Pancreas (tissue), 10 donors: ENCODE measurements at places on chromosomes 6 and 20. TPM values are rescaled to one million over a fixed set of nuclear protein-coding genes. Genes with fewer than 3 reads are reported as not detected.
A peak's percentile ranks its signal among the peaks of the same experiment; 100 is the strongest.

DNA sequence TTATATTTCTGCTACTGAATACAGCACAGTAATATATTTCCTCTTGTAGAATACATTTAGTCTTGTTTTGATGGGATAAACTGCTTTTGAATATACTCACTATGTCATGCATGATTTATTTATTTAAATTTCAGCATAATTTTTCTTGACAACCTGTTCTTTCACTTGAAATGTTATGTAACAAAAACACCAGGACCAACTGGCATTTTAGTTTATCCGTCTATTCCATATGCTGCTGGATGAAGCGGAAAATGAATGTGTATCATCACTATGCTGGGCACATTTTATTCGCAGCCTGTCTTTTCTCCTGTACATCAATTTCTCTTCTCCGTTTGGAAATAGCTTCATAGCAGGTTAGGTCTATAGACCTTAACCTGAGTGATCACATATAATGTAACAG, 206.8 kb upstream of the PLCB4 start:
- no peak overlapping the region for H3K27ac ChIP-seq
- H3K36me3 ChIP-seq: no peaks in the 10 kb centered on the region
- H3K4me1 ChIP-seq: no peaks in the 10 kb centered on the region
- no peaks in the 10 kb centered on the region for H3K27me3 ChIP-seq
- DNase-seq: no peak

- no peaks in the 10 kb centered on the region for H3K27me3 ChIP-seq
- no peaks in the 10 kb centered on the region for H3K36me3 ChIP-seq
Measured at GRCh38 chr6:33737267-33738026, 9.3 kb downstream of the IP6K3 start.

DNA sequence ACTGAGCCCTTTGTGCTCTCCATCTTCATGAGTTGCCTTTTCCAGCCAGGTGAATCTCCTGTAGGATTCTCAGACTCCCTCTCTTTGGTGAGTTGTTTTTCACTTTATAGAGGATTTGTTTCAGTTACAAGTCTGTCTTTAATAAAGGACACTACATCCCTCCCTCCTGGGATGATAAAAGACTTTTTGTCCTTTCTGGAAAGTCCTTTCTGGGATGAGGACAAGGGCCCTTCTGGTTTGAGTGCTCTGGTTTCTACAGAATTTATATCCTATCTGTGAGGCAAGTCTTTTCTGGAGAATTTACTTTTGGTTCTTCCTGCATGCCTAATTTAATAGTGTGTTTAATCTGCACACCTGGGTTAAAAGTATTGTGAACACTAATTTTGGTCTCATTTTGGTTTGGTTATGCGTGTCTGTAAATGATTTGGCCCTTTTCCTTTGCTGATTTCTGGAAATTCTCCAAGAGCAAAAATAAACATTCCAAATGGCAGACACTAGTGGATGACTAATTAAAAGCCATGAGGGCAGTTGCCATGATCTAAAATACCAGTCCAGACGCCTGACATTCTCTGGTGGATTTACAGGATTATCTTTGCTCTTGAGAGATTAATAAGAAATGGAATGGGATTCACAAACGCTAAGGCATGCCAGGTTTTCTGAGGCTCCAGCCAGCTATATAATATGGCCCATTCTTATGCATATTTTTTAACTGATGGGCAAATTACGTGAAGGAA, 44.8 kb downstream of the TCP11 start:
- no peaks in the 10 kb centered on the region for H3K27me3 ChIP-seq
- no peak overlapping the region for H3K4me3 ChIP-seq
- no peak overlapping the region for H3K27ac ChIP-seq
- H3K36me3 ChIP-seq: no peaks in the 10 kb centered on the region
- DNase-seq: no peak

- no peaks in the 10 kb centered on the region for H3K36me3 ChIP-seq
- H3K4me1 ChIP-seq: no peaks in the 10 kb centered on the region
- no peaks in the 10 kb centered on the region for H3K27me3 ChIP-seq
Measured at GRCh38 chr6:35857853-35858252, 52.7 kb downstream of the LHFPL5 start.

GRCh38 chr6:19860235-19860877, 23.2 kb downstream of the ID4 start:
- H3K36me3 ChIP-seq: no peaks in the 10 kb centered on the region
- H3K4me3 ChIP-seq: no peak overlapping the region
- peaks cover 9% of the 10 kb centered on the region for H3K4me1 ChIP-seq
- no peaks in the 10 kb centered on the region for H3K27me3 ChIP-seq
- H3K27ac ChIP-seq: no peak overlapping the region

DNA sequence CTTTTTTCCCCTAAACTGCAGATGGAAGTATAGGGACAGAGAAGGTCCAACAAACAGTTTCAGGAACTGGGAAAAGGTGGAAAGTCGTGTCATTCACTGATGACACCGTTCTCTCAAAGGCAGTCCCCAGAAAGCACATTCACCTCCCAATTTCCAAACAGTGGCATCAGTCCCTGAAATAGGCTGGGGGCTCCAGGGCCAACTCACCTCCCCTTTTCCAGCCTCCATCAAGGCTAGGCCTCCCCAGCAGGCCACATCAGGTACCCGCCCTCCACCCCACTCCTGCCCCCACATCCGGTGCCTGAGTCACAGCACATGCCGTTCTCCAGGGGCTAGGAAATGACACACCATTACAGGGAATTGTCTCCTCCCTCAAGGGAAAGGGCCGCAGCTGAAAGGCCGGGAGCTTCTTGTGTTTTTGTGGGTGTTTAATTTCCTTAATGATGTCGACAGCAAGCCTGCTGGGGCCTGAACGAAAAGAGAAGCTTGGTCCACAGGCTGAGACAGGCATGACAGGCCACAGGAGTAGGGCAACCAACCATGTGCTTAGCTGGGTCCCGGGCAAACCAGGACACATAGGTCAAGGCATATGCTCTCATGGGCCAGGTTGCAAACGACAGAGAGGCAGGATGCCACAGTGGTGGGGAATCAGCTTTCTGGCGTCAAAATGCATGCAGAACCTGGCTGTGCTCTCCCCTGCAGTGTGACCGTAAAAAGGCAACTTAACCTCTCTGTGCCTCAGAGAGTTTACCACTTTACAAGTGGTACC, 39.2 kb downstream of the ZMYND8 start:
- peaks cover 26% of the 10 kb centered on the region for H3K4me1 ChIP-seq
- no peak overlapping the region for H3K4me3 ChIP-seq
- H3K36me3 ChIP-seq: no peaks in the 10 kb centered on the region
- H3K27ac ChIP-seq: peak overlapping the region; percentile 82

- DNase-seq: no peak
- no peaks in the 10 kb centered on the region for H3K36me3 ChIP-seq
Measured at GRCh38 chr6:101281266-101281665, 112.2 kb upstream of the GRIK2 start.

DNA sequence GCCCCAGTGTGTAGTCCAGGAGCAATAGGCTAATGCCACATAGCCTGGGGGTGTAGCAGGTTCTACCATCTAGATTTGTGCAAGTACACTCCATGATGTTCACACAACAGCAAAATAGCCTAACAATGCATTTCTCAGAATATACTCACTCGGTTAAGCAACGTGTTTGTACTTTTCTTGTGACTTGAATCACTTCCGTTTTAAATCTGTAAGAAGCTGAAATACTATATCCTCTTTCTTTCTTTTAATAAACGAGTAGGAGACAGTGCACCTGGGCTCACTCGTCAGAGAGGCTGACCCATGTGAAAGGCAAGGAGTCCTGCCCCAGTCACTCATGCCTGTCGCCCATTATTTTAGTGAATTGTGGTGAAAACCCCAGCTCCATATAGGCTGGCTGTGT, 201.6 kb downstream of the FOXA2 start:
- H3K4me3 ChIP-seq: no peak overlapping the region
- no peaks in the 10 kb centered on the region for H3K36me3 ChIP-seq

DNA sequence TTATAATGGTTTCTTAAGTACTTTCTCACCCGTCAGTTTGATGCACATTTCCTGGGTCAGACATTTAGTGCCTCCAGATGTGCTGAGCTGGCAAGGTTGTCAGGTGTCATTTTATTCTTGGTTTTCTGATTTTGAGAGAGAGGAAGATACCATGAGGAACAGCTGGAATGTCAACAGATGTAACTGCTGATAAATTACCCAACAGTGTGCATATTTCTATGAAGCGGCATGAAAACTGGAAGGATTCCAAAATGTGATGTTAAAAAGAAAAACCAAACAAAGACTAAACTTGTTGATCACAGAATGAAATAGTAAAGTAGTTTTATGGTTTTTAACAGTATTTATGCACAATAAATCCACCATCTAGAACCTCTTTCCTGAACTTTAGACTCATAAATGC, 447.3 kb downstream of the HDGFL1 start:
- no peaks in the 10 kb centered on the region for H3K4me1 ChIP-seq
- no peak overlapping the region for H3K27ac ChIP-seq
- no peak overlapping the region for H3K4me3 ChIP-seq
- no peak for DNase-seq

- H3K4me3 ChIP-seq: no peak overlapping the region
- DNase-seq: no peak
- H3K27me3 ChIP-seq: no peaks in the 10 kb centered on the region
Measured at GRCh38 chr6:87196275-87196842, 41.0 kb downstream of the ZNF292 start.

DNA sequence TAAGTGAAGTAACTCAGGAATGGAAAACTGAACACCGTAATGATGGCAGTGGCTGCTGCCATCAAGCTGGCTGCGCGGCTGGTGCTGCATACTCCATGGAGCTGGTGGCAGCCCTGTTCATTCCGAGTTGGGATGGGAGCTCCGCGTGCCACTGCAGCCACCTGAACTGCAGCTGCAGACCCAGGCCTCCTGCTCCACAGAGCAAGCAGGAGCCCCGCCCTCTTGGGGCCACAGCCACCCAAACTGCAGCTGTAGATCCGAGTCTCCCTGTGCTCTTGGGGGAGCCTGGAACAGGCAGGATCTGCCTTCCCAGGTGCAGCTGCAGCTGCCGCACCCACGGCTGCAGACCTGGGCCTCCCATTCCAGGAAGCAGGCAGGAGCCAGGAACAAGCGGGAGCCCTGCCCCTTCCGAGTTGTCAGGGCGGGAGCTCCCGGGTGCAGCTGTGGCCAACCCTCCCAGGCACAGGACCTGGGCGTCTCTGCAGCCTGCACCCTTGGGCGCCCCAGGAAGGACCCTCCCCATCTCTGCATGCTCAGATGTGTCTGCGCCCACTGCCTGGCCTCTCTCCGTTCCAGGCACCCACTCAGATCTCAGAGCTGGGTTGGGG, 120.2 kb downstream of the GMPR start:
- no peak for DNase-seq
- no peaks in the 10 kb centered on the region for H3K27me3 ChIP-seq
- H3K27ac ChIP-seq: no peak overlapping the region

GRCh38 chr20:54173653-54174456, at the start of gene CYP24A1:
TSS of gene CYP24A1 (minus strand) at chr20:54173986. CDS start at chr20:54173579, 407 bp downstream.
- H3K27me3 ChIP-seq: no peaks in the 10 kb centered on the region
- no peak for DNase-seq
- no peaks in the 10 kb centered on the region for H3K36me3 ChIP-seq
- H3K4me3 ChIP-seq: no peak within 1 kb of the TSS
- no peak within 1 kb of the TSS for H3K27ac ChIP-seq

DNA sequence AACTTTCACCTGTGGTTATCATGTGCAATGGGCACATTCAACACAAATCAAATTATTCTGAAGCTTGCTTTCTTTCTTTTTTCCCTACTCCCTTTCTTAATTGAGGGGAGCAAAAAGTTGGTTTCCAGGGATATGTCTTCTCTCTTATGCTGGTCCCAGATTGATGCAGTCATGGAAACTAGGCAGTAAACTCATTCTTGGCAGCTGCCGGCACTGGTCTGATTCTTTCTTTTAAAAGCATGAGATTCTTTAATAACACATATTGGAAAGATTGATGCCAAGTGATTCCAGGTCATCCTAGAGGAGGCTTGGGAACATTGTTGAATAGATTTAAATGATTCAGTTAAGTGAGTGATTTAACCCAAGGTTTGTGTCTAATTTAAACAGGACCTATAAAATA, 29.0 kb downstream of the PTPRA start:
- H3K36me3 ChIP-seq: no peaks in the 10 kb centered on the region
- H3K4me1 ChIP-seq: peaks cover 7% of the 10 kb centered on the region
- H3K4me3 ChIP-seq: no peak overlapping the region
- no peak for DNase-seq
- no peak overlapping the region for H3K27ac ChIP-seq

DNA sequence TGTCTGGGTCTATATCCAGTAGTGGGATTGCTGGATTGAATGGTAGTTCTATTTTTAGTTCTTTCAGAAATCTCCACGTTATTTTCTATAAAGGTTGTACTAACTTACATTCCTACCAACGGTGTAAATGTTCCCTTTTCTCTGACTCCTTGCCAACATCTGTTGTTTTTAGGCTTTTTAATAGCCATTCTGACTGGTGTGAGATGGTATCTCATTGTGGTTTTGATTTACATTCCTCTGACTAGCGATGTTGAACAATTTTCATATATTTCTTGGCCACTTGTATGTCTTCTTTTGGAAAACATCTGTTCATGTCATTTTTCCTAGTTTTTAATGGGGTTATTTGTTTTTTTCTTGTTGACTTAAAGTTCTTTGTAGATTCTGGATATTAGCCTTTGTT, 99.3 kb downstream of the BMP2 start:
- no peaks in the 10 kb centered on the region for H3K36me3 ChIP-seq
- no peak overlapping the region for H3K27ac ChIP-seq
- no peak for DNase-seq
- H3K4me1 ChIP-seq: no peaks in the 10 kb centered on the region
- H3K4me3 ChIP-seq: no peak overlapping the region

DNA sequence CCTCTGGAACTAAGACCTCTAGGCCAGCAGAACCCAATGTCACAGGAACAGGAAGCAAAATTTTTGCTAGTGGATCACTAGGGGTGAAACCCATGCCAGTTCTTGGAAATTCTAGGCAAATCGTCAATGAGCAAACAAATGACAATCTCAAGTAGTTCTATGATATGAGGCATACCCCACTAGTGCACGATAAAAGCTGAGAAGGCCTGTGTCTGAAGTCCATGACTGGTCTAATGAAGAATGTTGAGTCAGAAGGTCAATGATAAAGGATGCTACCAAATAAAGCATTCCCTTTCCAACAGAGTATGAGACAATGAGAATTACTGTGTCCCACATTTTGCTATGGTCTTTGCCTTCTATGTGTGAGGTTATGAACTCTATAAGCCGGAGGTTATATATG, 149.4 kb upstream of the NOX3 start:
- no peak overlapping the region for H3K27ac ChIP-seq
- H3K4me3 ChIP-seq: no peak overlapping the region
- DNase-seq: no peak
- H3K27me3 ChIP-seq: no peaks in the 10 kb centered on the region
- H3K36me3 ChIP-seq: no peaks in the 10 kb centered on the region

Gene DSE
- total RNA-seq: 1.8 TPM

Gene ZKSCAN8
- 9.5 TPM for total RNA-seq

Gene NR2E1
- 0.19 TPM for total RNA-seq

Gene NQO2
- total RNA-seq: 12.7 TPM

Gene UBD
- total RNA-seq: 1.8 TPM

Gene EEF1A2
- total RNA-seq: 8.0 TPM

Gene LHFPL5
- 2.6 TPM for total RNA-seq

Gene RGS17
- total RNA-seq: 0.65 TPM

Gene DEFB129
- total RNA-seq: not detected
